CD4-positive, alpha-beta T cell treated with Interleukin-10 for 1 hour (primary cell): ENCODE measurements at places on chromosomes 2 and 18.

GRCh38 chr2:183215917-183216316 is 91.7 kb downstream of the NUP35 start:
- DNase-seq, result no peak

GRCh38 chr2:205969584-205969983 is 116.4 kb downstream of the INO80D start:
- DNase-seq, result no peak

DNA sequence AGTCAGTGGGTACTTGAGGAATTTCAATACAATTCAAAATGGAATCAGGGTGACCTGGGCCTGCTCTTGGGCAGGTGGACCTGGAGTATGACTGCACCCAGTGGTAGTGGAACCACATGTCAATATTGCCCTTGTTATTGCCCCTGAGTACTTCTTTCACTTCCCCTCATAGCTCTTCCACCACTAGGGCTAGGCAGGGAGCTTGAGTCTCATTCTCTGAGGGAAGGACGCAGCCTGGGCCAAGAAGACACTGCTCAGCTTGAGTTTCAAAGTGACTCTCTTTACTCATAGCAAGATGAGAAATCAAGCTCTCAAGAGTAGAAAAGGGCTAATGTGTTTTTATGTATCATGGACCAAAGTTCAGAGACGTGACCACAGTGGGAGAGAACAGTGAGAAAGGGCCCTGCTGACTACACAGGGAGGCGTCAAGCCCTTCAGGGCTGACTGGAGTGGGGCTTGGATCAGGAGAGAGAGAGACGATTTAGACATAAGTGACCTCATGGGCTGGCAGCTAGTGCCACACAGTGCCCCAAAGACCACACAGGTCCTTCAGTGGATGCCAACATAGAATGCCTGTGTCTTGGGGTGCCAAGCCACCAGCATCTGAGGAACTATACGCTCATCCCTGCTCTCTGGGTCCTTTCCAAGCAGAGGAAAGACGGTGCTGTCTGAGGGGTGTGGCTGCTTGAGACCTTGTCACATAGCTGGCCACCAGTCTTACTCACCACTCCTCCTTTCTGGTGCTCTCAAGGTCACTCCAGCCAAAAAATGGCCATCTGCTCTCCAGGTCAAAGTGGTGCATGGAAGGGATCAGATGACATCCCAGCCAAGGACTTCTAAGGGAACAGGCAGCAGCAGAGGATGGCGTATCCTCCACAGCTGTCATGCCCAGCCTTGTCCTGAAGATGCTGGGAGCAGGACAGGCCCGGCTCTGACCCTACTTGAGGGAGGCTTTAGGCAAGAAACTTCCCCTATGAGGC is 13.0 kb downstream of the PTMA start:
- DNase-seq, result no peak

DNA sequence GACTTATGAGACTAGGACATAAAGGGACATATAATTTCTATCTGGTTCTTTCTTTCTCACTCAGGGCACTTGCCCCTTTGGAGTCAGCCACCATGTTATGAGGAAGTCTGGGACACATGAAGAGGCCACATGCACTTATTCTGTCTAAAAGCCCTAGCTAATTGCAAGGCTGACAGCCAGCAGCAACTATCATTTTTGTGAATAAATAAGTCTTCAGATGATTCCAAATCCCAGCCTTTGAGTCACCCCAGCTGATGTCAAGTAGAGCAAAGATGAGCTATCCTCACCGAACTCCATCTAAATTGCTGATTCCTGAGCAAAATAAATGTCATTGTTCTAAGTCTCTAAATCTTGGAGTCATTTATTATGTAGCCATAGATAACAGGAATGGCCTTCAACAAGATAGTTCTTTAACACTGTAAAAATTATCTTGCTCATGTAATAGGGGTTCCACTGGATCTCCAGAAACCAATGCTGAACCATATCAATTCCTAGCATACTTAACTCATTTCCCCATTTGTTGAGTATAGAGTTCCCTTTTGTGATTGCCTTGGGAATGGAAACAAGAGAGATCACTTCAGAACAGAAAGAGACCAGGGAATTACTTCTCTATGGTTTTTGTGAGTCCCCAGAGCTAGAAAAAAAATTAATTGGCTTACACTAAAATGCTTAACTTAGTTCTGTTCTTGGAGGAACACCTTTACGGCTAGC is 50.6 kb upstream of the FN1 start:
- DNase-seq, result no peak

GRCh38 chr18:62717169-62717924 is 2.0 kb downstream of the PHLPP1 start:
- DNase-seq, result peak; percentile 45

- DNase-seq, result no peak
These were observed 181.0 kb downstream of the ERBB4 start for GRCh38 chr2:212357606-212358005.

DNA sequence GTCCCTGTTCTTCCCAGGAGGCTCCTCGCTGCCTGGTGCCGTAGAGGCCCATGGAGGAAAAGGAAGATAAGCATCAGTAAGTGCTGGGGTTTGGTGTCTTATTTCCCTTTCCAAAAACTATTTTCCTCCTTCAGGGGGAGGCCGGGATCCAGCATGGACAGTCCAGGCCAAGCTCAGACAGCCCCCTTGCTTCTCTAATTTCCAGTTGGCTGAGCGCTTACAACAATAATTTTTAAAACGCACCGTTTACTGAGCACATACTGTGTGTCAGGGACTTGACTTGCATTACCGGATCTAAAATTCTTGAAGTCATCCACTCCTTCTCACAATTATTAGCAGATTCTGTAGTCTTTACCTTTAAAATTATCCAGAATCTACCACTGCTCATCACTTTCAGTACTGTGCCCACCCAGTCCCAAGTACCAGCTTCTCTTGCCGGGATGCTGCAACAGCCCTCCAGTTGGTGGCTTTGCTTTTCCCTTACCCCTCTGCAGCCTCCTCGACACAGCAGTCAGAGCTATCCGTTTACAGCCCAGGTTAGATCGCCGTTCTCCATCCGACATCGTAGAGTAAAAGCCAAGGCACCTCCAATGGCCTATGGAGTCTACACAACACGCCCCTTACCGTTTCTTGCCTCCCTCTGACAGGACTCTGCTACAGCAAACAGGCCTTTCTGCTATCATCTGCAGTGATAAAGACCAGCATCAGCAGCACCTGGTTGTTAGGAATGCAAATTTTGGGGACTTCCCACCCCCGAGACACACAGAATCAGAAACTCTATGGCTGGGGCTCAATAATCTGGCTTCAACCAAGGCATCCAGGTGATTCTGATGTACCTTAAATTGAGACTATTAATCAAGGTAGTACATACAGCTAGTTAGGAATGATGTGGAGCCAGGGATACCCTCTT is 75.2 kb upstream of the TSPYL6 start:
- DNase-seq, result no peak

DNA sequence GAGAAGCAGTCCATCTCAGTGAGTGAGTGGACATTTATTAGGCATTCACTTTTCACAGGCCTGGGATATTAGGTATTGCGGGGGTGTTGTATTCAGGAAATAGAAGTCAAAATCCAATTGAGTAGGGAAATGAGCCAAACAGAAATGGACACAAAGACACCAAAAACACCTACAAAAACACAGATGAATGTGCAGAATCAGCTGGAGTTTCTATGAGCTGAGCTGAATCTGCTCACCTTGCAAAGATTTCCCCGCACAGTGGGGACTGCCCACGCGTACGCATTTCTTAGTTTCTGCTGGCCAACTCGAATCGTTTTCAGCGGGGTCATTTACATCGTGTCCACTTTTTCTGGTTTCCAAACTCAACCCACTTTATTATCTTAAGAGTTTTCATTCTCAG is 160.0 kb downstream of the BCL2 start:
- DNase-seq, result peak; percentile 37

GRCh38 chr2:106159866-106160785 is 34.0 kb downstream of the UXS1 start:
- peak; percentile 64 for DNase-seq

- DNase-seq, result no peak
These were observed 231.4 kb downstream of the FAM210A start for GRCh38 chr18:13494871-13495445.

- DNase-seq, result no peak
These were observed 269.8 kb upstream of the HDAC4 start for GRCh38 chr2:239670463-239671120.

DNA sequence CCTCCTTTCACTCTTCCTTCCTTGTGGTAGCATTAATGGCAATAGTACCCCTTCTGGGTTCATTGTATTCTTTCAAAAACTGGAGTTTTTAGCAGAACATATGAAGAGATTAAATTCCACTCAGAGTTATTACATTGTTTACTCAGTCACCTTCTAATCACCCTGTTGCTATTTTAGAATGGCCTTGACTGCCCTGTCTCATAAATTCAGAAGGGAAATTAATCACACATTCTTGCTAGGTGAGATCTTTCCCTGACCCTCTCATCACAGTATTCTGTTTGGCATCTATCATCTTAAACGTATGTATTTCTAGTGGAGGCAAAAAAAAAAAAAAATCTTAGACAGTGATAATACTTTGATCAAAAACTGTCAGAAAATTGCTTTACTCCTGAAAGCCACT is 760.4 kb downstream of the ADCYAP1 start:
- DNase-seq, result no peak
